ENCODE measurements at places on chromosomes 16 and 17. TPM values are rescaled to one million over a fixed set of nuclear protein-coding genes. Genes with fewer than 3 reads are reported as not detected.

Gene EIF3CL
- total RNA-seq, result 85.1 TPM

Gene TBC1D26
- not detected for total RNA-seq

Gene CD300H
- not detected for total RNA-seq

Gene CCL4L2
- total RNA-seq, result not detected

Gene CCL18
- not detected for total RNA-seq

Gene CCL7
- 4.9 TPM for total RNA-seq

Gene EFCAB5
- not detected for total RNA-seq

Gene CACNG1
- not detected for total RNA-seq

Gene TLCD3B
- not detected for total RNA-seq

Gene CMTM1
- total RNA-seq, result 2.1 TPM

Gene OTOP3
- not detected for total RNA-seq

Gene EXOC3L1
- not detected for total RNA-seq

Gene GDPD3
- 0.22 TPM for total RNA-seq

Gene IL21R
- total RNA-seq, result 0.76 TPM

Gene JPH3
- not detected for total RNA-seq

Gene KRT27
- not detected for total RNA-seq

Gene KLHL10
- total RNA-seq, result 2.3 TPM

Gene CCL16
- total RNA-seq, result not detected

Gene GLIS2
- total RNA-seq, result 2.9 TPM

Gene SLC7A6
- total RNA-seq, result 20.9 TPM

Gene CBX2
- 0.13 TPM for total RNA-seq

Gene ZNF213
- total RNA-seq, result 7.7 TPM

Gene SYNGR3
- total RNA-seq, result 0.22 TPM

Gene SMPD3
- total RNA-seq, result not detected

Gene RPL19
- total RNA-seq, result 1,500 TPM

Gene OMG
- total RNA-seq, result not detected

Gene PRDM7
- not detected for total RNA-seq

Gene MT3
- not detected for total RNA-seq

Gene AANAT
- total RNA-seq, result not detected

Gene SLC4A1
- total RNA-seq, result not detected

Gene ZDHHC7
- total RNA-seq, result 95.2 TPM

Gene TP53TG3C
- total RNA-seq, result not detected

Gene TNP2
- not detected for total RNA-seq

Gene MYCBPAP
- 0.32 TPM for total RNA-seq

Gene TNFSF13
- total RNA-seq, result not detected

Gene SLC38A7
- total RNA-seq, result 21.2 TPM

Gene G6PC1
- not detected for total RNA-seq

Gene NACA2
- total RNA-seq, result not detected

Gene BCO1
- not detected for total RNA-seq

Gene GPR139
- not detected for total RNA-seq

Gene SLC12A4
- total RNA-seq, result 101 TPM

Gene MMP28
- not detected for total RNA-seq

Gene TNFAIP1
- 47.7 TPM for total RNA-seq

Gene GP1BA
- not detected for total RNA-seq

Gene HOXB5
- total RNA-seq, result not detected

Gene CDRT15L2
- not detected for total RNA-seq
